Stimulated activated CD8-positive, alpha-beta memory T cell treated with anti-CD3 and anti-CD28 coated beads, Interleukin-4, amount 100 ng/mL, for 1 hour (primary cell): ENCODE measurements at places on chromosomes 3 and 15.

GRCh38 chr3:31288224-31288623 lies 244.5 kb upstream of the STT3B start:
- no peak for DNase-seq

GRCh38 chr15:63040954-63041353 lies 1.6 kb upstream of the TPM1 start:
- DNase-seq, result no peak

- no peak for DNase-seq
Measured at GRCh38 chr3:178341636-178342035, 194.6 kb upstream of the KCNMB2 start.

GRCh38 chr3:167012691-167013090 lies 367.4 kb downstream of the ZBBX start:
- DNase-seq, result no peak

- no peak for DNase-seq
Measured at GRCh38 chr15:28103831-28104230, 4.7 kb upstream of the OCA2 start.

DNA sequence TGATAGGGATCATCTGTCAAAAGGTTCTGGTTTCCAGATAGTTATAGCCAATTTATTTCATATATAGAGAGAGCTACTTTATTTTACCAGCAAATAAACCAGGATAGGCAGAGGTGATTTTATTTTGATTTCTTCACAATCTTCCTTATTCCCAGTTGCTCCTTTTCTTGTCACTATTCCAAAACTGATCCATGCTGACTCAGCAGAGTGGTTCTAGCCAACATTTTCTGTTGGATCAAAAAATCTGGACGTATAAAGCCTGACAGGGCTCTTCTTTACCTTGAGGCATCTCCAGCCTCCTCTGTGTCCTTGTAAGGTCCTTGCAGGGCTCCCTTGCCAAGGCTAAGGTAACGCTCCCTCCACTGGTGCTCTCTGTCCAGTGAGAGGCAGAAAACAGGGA lies 15.8 kb downstream of the HDC start:
- no peak for DNase-seq

- no peak for DNase-seq
Measured at GRCh38 chr3:191549357-191549756, 88.4 kb downstream of the PYDC2 start.

DNA sequence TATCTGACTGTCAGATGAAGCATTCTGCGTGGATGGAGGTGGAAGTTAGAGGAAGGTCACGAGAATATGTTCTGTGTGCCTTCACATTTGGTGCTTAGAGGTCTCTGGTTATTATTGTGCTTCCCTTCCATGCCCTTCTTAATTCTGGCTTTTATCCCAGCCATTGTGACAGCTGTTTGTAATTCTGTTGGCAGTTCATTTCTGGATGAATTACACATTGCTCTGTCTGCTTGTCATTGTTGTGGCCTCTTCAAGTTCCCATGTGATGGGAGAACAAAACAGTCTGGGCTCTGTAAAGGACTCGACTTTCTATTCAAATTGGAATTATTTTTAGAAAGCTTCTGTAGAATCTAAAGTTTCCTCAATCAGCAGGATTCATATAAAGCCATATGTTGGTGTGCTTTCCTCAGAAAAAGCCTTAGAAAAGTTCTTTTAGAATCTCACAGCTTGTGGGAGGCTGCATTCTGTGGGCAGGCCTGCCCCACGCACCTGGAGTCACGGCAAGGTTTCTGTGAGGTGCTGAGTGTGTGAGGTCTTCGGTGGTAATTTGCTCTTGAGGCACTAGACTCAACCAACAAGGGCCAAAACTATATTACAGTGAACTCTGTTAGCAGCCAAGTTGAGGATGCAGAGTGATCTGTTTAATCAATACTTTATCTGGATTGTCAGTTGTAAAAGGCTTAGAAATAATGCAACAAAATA lies 397.4 kb upstream of the AZI2 start:
- DNase-seq, result no peak

- DNase-seq, result no peak
Measured at GRCh38 chr3:95813244-95813643, 1001.1 kb upstream of the EPHA6 start.

GRCh38 chr15:101159096-101159935 lies 92.5 kb downstream of the CHSY1 start:
- no peak for DNase-seq

DNA sequence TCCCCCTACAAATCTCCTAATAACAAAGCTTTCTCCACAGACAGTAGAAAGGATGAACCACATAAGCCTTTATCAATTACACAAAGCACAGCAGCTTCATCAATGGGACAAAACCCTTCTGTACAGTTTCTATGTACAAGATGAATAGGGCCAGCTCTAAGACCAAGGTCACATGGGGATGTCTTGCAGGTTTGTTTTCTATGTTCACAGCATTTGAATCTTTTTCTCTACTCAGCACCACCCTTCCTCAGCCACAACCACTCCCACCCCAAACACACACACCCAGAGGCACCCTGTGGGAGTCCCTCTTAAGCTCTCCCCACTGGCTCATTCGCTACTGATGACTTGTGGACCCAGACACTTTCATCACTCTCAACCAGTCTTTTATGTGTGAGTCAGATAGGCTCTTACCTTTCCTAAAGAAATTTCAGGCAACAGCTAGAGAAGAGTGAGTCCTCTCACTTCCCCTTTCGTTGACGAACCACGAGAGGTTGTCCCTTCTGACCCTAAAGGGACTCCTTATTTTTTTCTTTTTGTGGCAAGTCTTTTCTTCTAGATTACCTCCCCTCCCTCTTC lies 57.9 kb downstream of the ARHGAP31 start:
- DNase-seq, result no peak

- DNase-seq, result no peak
Measured at GRCh38 chr15:72925661-72926060, 126.6 kb upstream of the NEO1 start.
